Epithelial cell of prostate (primary cell): ENCODE measurements at places on chromosomes 12 and 14.

DNA sequence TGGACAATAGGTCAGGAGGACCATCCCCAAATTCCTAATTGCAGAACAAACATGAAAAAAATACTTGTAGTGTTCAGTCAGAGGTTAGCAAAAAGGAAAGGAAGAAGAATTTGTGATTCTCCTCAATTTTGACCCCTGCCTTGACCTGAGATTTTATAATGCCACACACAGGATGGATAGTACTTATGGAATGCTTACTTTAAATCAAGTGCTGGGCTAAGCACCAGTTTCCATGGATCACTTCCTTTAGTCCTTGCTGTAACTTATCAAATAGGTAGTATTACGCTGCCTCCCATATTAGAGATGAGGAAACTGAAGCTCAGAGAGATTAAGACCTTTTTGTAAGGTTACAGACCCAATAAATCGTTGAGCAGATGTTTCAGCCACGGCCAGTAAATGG, 81.2 kb upstream of the OVCH1 start:
- DNase-seq: no peak

GRCh38 chr12:7395950-7396349, 48.0 kb downstream of the CD163L1 start:
- no peak for DNase-seq

GRCh38 chr12:98228683-98229539, 286.5 kb upstream of the TMPO start:
- no peak for DNase-seq

DNA sequence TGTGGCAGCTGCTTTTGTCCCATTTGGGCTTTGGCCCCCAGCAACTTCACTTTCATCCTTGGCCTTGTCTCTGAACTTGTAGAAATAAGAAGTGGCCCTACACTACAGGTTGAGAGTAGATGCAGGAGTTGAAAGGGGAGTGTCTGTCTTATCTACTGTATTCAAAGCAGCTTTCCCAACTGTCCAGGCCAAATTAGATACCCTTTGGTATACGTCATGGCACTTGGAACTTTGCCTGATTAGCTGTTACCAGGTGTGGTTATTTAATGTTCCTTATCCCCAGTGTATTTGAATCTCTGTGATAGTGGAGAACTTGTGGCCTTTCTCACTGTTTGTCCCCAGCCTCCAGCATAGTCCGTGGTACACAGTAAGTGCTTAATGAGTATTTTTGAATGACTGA, 33.5 kb downstream of the SUDS3 start:
- no peak for DNase-seq

GRCh38 chr14:57227083-57227482, 41.6 kb downstream of the EXOC5 start:
- DNase-seq: no peak

DNA sequence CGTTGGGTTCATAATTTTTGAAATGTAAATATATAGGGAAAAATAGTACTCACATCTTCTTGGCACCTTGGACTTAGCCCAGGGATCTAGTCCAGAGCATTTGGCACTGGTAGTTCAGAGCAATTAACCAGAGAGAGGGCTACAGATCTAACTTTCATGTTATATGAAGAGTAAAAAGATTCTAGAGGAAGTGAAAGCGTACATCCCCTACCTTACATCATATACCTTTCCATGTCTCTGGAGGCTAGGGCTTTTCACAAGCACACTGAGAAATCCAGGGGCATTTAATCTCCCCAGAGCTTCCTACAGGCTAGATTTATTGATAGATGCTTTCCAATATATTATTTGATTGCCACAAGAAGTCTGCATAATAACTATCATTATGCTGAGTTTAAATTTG, 687.5 kb upstream of the FBXO33 start:
- no peak for DNase-seq

DNA sequence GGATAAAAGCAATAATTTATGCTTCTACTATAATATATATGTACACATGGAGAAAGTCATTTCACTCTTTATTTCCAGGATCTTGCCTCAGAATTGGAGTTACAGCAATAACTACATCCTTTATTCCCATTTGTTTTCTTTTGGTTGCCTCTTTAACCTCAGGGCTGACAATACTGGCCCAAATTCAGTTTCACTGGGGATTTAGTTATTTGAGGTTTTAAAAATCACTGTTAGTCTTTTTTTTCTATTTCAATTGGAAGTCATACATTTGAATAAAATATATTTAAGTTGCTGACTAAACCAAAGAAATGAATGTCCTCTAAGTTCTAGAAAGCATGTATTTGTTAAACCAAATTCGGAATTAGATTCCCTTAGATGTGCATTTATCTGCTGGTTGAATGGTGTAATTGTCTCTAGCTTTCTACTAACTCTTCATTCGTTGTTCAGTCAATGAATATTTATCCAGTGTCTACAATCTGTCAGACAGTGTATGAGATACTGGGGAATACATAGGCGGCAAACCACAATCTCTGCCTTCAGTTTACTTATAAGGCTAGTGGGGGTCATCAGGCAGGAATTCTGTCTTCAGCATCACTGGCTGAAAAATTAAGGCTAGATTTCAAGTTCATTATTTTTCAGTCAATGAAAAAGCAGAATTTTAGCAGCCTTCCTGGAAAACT, 190.8 kb upstream of the ARHGAP5 start:
- DNase-seq: no peak

- no peak for DNase-seq
These were observed 73.9 kb upstream of the CAPRIN2 start for GRCh38 chr12:30828686-30829085.

- no peak for DNase-seq
These were observed 126.9 kb downstream of the GALC start for GRCh38 chr14:87866116-87866515.

GRCh38 chr14:60482743-60483142, 3.1 kb downstream of the C14orf39 start:
- peak; percentile 68 for DNase-seq

DNA sequence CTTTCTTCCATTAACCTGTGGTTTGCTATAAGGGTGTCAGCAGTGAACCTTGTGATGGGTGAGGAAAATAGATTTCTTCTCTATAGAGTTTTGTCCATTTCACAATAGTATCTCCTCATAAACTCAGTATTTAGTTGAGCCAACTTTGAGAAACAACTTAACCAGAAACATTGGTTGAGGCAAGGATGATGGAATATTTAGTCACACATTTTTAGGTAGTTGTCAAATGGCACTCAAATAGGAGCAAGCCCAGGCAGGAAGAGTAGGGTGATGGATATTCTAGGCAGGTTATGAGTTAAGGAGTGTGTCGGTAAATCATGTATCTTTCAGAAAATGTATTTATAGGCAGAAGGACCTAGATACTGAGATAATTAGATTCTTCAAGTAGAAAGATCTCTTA, 1267.6 kb downstream of the SLC16A7 start:
- peak; percentile 8 for DNase-seq

- DNase-seq: no peak
These were observed 31.2 kb upstream of the RBM19 start for GRCh38 chr12:113997365-113997764.

DNA sequence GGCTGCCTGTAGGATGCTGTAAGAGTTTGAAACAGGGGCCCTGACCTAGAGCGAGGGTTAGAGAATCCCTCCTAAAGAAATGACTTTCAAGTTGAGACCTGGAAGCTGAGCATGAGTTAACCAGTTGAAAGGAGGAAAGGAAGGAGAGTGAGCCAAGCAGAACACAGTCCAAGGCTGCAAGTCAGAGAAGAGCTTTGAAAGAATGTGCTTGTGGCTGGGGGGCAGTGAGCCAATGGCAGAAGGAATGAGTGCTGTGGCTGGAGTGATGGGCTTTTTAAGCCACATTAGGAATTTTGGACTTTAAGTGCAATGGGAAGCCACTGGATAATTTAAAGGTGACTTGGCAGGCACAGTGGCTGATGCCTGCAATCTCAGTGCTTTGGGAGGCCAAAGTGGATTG, 18.1 kb downstream of the CDKN1B start:
- DNase-seq: no peak

DNA sequence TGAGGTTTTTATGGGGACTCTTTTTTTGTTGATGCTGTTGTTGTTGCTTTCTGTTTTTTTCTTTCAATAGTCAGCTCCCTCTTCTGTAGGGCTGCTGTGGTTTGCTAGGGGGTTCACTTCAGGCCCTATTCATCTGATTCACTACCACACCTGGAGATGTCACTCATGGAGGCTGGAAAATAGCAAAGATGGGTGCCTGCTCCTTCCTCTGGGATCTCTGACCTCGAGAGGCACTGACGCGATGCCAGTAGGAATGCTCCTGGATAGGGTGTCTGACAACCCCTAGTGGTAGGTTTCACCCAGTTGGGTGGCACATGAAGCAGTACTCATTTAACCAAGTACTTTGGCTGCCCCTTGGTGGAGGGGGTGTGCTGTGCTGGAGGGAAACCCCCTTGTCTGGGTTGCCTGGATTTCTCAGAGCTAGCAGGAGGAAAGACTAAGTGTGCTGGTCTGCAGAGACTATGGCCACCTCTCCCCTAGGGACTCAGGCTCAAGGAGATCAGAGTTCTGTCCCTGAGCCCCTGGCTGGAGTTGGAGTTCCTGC, 745.5 kb downstream of the TMTC2 start:
- no peak for DNase-seq

DNA sequence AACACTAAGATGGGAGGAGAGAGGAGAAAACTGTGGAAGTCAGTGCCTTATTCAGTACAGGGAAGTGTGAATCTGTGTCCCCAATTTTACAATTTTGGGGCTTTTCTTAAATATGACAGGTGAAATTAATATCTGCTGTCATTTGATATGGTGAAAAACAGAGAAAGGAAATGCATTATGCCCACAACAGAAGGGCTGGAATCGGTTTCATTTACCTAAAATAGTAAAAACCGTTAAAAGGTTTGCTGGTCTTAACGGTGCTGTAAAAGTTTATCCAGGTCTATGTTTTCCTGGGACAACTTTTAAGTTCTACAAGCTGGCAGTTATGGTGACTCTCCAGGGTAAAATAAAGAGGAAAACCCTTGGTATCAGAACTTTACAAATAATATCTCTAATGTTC, 310.8 kb downstream of the FUT8 start:
- no peak for DNase-seq

- DNase-seq: no peak
These were observed 293.5 kb downstream of the SLC6A15 start for GRCh38 chr12:84619053-84619571.

DNA sequence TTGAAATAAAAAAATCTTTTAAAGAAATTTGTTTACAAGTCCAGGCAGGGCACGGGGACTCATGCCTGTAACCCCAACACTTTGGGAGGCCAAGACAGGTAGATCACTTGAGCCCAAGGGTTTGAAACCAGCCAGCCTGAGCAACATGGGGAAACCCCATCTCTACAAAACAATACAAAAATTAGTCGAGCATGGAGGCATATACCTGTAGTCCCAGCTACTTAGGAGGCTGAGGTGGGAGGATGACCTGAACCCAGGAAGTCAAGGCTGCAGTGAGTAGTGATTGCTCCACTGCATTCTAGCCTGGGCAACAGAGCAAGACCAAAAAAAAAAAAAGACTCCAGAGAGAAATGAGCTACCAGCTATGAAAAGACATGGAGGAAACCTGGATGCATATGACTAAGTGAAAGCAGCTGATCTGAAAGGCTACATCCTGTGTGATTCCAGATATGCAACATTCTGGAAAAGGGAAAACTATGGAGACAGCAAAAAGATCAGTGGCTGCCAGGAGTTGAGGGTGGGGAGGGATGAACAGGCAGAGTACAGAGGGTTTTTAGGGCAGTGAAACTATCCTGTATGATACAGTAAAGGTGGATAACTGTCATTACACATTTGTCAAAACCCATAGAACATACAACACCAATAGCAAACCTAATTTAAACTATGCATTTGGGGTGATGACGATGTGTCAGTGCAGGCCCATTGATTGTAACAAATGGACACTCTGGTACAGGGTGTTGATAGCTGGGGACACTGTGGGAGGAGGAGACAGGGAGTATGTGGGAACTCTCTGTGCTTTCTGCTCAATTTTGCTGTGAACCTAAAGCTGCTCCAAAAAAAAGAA, 59.9 kb downstream of the PRKAB1 start:
- DNase-seq: no peak

DNA sequence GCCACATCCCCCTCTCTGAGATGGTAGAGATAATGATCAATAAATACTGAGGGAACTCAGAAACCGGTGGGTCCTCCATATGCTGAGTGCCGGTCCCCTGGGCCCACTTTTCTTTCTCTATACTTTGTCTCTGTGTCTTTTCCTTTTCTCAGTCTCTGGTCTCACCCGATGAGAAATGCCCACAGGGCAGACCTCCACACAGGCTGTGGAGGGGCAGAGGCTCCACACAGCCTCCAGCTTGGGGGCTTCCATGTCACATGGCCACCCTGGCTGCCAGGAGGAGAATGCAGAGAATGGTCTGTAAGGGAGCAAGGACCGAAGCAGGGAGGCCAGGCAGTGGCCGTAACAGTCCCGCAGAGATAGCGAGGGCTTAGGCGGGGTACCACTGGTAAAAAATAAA, 105.9 kb downstream of the NTF3 start:
- DNase-seq: no peak

GRCh38 chr14:95408731-95409476, 89.2 kb upstream of the CLMN start:
- DNase-seq: no peak

- no peak for DNase-seq
These were observed 102.8 kb upstream of the EGLN3 start for GRCh38 chr14:34053666-34054065.

GRCh38 chr14:21326972-21327371, 47.1 kb downstream of the RPGRIP1 start:
- no peak for DNase-seq

GRCh38 chr12:64633940-64634337, 23.6 kb downstream of the RASSF3 start:
- peak; percentile 34 for DNase-seq

GRCh38 chr14:91163316-91163715, 49.4 kb downstream of the DGLUCY start:
- DNase-seq: no peak

DNA sequence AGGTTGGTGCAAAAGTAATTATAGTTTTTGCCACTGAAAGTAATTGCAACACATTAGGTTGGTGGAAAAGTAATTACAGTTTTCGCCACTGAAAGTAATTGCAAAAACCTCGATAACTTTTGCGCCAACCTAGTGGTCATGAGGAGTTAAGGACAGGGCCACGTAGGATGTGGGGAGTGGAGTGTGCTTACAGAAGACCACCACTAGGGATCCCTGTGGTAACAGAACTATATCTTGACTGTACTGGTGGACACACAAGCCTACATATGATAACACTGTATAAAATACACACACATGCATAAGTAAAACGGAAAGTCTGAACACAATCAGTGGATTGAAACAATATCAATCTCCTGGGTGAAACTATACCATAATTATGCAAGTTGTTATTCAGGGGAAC, 187.4 kb upstream of the ABCD2 start:
- DNase-seq: no peak

DNA sequence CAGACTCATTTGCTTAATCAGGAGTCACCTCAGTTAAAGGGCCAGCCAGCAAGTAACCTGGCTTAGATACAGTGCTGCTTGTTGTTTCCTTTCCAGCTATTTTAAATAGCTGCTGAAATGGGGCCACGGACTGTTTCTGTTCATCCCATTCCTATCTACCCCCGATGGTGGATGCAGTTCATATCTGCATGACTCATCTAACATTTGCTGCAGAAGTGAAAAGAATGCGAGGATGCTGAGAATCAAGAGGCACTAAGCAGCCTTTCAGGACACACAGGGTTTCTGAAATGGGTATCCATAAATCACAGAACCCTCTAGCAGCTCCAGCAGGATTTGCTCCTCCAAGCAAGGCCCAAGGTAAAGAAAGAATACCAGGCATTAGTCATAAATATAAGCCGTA, 60.2 kb upstream of the RTRAF start:
- DNase-seq: no peak

GRCh38 chr12:124125203-124125871, 152.3 kb downstream of the ZNF664 start:
- DNase-seq: peak; percentile 37

- DNase-seq: no peak
These were observed 28.7 kb upstream of the P2RX4 start for GRCh38 chr12:121181181-121181580.
